ENCODE measurements at places on chromosomes 3 and 15.
A peak's percentile ranks its signal among the peaks of the same experiment; 100 is the strongest.

GRCh38 chr15:98330258-98330657, 318.1 kb upstream of the IGF1R start:
- no peak for DNase-seq

DNA sequence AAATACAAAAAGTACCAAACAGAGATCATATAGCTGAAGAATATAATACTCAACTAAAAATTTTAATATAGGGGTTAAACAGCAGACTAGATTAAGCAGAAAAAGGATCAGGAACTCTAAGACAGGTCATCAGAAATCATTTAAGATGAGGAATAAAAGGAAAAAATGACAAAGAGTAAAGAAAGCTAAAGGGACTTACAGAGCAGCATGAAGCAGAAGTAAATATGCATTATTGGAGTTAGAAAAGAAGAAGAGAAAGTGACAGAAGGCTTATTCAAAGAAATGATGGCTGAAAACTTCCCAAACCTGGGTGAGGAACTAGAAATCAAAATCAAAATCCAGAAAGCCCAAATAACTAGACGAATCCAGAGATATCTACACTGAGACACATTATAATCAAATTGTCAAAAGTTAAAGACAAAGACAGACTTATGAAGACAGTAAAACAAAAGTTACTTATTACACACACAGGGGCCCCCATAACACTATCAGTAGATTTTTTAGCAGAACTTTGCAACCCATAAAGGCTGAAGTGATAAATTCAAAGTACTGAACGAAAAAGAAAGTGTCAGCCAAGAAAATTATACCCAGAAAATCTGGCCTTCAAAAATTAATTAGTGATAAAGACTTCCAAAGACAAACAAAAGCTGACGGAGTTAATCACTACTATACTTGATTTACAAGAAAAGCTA, 95.6 kb downstream of the SCAPER start:
- DNase-seq, result no peak

GRCh38 chr15:88954431-88955277, 41.5 kb upstream of the MFGE8 start:
- no peak for DNase-seq

GRCh38 chr15:78405336-78405924, 32.6 kb upstream of the IREB2 start:
- DNase-seq, result no peak

GRCh38 chr3:98776140-98776493, 13.0 kb downstream of the ST3GAL6 start:
- no peak for DNase-seq

DNA sequence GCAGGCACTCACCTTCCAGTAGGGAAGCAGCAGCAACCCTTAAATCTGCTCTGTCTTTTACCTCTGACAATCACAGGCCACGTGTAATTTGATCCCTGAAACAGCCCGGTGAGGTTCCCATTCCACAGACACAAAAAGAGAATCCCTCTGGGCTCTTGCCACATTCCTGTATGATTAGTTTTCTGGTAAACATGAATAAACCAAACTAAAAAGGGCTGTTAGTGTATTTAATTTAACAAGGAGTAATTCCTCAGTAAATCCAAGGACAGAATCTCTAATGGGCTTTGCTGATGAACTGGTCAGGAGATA, 186.9 kb downstream of the FAM43A start:
- DNase-seq, result no peak

DNA sequence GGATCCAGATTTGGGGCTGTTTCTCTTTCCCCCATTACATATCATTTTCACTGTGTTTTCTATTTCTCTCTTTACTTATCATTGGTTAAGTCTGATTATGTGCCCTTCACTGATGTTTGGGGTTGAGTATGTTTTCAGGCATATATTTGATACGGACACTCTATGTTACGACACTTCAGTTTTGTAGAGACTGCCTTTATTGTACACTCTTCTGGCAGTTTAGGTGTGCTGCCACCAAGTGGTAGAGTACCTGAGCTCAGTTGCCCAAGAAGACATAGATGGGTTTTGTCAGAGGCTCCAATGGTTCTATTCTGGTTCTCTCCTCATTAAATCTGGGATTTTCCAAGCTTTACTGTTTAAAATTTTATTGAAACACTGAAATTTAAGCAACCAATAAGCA, 255.0 kb upstream of the ROPN1 start:
- peak; percentile 12 for DNase-seq

- no peak for DNase-seq
These were observed 45.7 kb upstream of the LCTL start for GRCh38 chr15:66611257-66612053.

GRCh38 chr3:23644676-23645075, 161.1 kb upstream of the UBE2E1 start:
- no peak for DNase-seq

DNA sequence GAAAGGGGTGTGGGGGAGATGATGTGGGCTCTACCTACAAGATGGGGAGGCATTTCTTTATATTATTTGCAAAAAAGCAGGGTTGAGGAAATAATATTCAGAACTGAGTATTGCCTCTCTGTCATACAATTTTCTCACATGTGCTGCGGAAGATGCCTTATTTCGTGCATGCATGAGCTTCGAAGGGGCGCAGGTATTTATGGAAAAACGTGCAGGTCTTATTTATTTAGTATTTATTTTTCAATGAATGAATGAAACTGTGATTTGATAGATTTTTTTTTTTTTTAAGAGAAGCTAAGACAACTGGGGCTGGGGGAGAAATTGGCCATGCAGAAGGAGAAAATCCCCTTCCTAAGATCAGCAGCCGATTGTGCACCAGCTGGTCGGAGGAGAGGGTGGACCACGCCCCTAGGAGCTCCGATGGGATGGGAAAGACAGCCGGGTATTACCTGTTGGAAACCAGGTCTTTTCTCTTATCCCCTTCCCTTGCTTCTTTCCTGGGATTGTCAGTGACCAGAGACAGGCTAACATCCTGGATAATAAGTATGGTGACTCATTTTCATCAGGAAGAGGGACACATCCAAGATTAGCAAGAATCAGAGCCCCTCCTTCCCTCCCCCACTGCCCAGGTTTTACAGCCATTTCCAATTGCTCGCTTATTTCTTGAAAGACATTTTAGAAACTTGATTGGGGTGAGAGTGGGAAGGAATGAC, 875 bp downstream of the GAP43 start:
- no peak for DNase-seq

GRCh38 chr3:100210772-100211135, 50.0 kb upstream of the TBC1D23 start:
- no peak for DNase-seq

GRCh38 chr3:177672252-177672911, 475.1 kb upstream of the TBL1XR1 start:
- DNase-seq, result no peak

DNA sequence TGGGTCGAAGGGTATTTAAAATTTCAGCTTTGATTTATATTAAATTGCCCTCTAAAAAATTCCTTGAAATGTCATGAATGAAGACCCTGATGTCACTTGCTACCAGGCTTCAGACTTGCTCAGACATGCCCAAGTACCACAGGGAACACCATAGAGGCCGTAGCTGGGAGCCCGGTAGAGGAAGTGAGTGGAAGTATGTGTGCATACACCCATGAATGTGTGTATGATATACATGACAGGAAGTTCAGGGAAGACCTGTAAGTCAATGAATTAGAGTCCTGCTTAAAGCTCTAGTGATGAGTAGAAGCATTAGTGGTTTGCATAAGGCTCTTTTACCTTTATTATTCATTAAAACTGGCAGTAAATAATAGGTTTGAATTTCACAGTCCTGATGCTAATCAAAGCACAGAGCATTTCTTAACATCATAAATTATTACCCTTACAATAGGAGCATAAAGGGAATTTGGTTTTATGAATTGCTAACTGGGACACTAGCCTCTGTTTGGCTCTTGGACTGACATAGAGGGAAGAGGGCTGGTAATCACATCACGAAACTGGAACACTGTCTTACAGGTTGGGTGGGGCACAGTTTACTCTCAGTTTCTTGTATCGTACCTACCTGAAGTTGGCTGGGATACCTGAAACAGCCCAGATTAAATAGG, 144.4 kb downstream of the CHST2 start:
- DNase-seq, result no peak

DNA sequence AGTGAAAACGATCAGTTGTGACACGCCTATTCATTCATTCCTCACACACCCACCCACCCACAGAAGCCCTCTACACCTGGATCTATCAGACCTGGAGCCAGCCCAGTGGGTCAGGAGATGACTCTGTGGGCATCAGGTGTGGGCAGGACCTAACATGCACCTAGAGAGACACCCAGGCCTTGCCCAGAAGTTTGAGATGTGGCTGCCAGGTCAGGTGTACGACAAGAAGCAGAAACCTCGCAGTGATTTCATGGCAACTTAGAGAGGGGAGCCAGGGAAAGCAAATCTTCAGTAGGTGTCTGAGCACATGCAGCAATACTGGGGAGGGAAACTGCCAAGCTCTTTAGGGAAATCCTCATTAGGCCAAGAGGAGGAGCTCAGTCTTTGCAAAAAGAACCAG, 264.7 kb upstream of the ROPN1 start:
- DNase-seq, result no peak

DNA sequence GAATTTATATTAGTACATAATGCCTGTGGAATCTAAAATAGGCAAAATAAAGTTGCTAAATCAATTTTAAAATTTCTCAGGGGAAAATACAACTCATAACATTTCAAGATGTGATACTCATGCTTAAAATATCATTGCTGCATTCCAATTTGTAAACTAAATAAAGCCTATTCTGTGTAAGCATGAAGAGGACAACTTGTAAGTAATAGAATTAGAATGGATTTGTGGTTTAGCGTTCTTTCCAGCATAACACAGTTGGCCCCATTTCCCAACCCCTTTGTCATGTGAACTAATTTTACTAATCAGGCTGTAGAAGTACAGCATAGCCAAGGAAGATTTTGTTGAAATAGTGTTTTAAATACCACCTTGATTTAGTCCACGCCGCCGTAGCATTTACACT, 437.2 kb downstream of the SI start:
- DNase-seq, result no peak

- DNase-seq, result no peak
These were observed 7.3 kb downstream of the LINGO1 start for GRCh38 chr15:77625376-77625775.

- DNase-seq, result no peak
These were observed 29.1 kb downstream of the MKRN2 start for GRCh38 chr3:12585970-12586369.

DNA sequence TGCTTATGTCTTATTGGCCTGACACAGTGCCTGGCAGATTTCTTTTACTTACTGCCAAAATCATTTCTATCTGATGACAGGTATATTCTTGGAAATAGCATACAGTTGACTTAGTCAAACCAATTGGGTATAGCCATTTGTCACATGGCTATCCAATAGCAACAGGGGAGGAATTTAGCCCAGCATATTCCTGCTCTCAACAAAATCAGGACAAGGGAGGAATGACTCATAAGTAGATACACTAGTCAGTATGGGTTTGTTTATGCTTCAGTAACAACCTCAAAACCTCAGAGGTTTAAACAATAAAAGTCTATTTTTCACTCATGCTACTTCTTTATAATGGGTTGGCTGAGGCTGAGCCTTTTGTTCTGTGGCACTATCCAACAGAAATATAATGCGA, 38.0 kb upstream of the VILL start:
- no peak for DNase-seq

- no peak for DNase-seq
These were observed 10.6 kb downstream of the CEMIP start for GRCh38 chr15:80789796-80790195.

DNA sequence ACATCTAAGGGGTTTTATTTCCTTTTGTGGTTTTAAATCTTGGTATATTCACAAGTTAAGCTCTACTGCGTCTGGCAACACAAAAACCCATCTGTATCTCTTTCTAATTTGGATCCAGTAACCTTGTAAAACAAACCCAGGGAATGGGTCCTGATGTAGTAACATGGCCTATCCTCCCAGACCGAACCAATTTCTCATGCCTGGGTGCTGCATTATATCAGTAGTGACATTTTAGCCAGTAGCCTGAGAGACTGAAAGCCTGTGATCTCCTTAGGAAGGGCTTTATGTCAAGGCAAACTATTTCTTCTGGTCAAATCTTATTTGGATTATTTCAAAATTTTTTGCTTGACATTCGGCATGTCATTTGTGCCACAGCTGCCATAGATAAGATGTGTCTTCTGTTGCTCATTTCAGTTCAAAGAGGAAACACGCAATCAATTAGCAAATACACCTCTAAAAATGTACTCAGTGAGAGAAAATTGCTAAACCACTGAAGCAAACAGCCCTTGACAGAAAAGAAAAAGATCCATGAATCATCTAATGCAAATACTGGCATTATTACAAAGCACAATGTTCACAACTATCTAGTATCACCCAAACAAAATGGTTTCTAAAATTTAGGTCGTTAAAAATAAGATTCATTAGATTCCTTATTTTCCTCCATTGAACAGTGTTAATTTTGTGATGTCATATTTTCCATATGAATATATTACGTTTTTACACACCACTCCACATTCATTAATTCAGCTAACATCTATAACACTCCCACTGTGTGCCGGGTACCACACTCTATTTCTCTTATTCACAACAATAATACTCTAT, 4.0 kb downstream of the NPTN start:
- no peak for DNase-seq

GRCh38 chr3:124966521-124967445, 32.2 kb upstream of the MUC13 start:
- no peak for DNase-seq

DNA sequence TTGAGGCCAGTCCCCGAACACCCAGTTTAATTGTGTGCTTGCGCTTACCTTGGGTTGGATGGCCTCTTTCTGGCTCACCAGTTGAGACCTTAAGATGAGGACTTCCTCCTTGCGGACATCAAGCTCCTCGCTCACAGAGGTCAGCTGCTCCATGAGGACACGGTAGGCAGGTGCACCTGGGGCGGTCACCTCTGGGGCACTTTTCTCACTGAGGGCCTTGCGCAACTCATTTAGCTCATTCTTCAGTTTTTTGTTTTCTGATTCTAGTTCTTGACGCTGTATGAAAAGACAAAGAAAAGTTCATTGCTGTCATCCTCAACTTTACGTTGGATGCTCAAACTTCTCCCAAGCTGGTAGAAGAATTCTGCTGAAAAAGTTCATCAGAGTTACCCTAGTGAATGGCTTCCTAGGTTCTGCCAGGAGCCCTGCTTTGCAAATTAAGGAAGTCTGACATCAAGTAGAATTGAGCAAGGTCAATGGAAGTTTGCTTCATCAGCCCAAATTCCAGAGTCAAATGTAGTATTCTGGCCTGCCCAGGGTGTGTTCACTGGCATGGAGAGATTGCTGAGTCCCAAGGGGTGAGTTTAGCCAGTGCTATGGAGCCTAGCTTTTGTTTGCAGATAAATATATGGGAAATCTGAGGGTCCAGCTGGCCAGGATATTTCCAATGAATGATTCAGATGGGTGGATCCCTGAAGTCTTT, 55.8 kb upstream of the MYO5C start:
- no peak for DNase-seq

- no peak for DNase-seq
These were observed 131.2 kb downstream of the RBMS3 start for GRCh38 chr3:29412110-29412509.

- DNase-seq, result no peak
These were observed 1.8 kb upstream of the PLA2G4B start for GRCh38 chr15:41836713-41837454.

GRCh38 chr3:15241341-15241740, 35.3 kb downstream of the CAPN7 start:
- no peak for DNase-seq

GRCh38 chr15:98518823-98519561, 129.3 kb upstream of the IGF1R start:
- peak; percentile 9 for DNase-seq

GRCh38 chr3:4406746-4407568, 60.1 kb downstream of the SUMF1 start:
- no peak for DNase-seq

GRCh38 chr15:36831125-36831903, 251.9 kb downstream of the CDIN1 start:
- DNase-seq, result no peak

- DNase-seq, result peak; percentile 68
These were observed 55.3 kb downstream of the CCDC33 start for GRCh38 chr15:74291101-74292071.

All from SHP77 treated with DMSO at 0.1 percent for 48 hours (cell line).